CD4-positive, alpha-beta T cell treated with Interleukin-15 for 4 hours (primary cell): ENCODE measurements at places on chromosomes 3 and 15.

DNA sequence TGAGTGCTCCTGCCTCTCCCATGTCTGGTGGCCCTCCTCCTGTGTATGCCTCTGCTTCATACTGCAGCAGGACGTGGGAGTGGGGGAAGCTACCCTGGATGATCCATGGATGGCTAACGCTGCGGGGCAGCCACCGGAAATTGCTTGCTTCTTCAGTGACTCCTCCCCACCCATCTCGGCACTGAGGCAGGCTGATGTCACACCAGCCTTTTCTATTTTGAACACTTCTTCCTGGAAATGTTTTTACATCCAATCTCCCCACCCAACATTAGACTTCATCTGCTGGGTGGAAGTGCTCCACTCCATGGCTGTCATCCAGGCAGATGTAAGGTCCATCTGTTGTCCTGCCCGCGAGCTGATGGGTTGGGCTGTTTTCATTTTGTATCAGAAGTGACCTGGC lies 58.9 kb upstream of the MUC13 start:
- DNase-seq: no peak

- no peak for DNase-seq
Observed at GRCh38 chr15:96345560-96346399, 15.3 kb downstream of the NR2F2 start.

DNA sequence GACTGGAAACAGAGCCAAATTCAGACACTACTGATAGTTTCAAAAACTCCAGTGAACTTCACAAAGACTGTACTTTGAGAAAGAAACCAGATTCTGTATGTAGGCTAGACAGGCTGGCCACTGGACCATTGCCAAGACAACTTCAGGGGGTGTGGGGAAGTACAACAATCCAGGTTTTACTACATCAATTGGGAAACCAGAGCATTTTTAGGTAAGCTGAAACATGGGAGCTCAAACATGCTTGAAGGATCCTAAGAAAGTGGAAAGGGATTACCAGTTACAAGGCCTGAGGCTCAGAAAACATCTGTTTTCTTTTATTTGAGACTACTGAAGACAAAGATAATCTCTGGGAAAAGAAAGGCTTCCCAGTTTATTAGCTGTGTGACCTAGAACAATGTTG lies 26.9 kb upstream of the ZNF280D start:
- DNase-seq: no peak

DNA sequence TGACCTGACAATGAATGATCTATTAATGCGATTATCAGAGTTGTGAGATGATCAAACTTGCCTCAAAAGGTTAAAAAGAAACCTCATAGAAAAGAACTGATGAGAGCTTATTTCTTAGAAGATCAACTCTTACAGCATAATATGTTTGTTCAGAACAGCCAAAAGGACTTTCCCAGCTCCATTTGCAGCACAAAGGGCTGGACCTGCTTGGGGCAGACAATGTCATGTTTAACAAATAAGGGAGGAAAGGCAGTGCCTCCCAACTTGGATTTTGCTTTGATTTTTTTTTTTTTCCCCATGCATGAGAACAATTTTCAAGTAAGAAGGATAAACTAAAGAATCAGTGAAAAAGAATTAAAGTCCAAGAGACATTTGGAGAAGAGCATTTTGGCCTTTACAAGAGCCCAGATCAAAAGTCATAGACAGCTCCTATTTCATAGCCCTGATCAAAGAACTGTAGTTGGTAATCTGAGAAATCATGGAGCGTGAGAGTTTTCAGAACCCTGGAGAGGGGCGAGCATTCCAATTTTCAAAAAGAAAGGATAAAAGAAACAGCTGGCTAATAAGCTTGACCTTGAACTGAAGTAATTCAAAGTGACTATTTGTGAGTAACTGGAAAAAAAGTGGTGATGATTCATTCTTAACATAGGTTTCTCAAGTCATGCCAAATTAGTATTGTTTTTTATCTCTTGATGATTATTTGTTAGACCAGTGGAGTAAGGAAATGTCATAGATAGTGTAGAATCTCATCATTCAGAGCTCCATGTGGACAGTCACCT lies 136.0 kb upstream of the CFAP20DC start:
- DNase-seq: no peak

DNA sequence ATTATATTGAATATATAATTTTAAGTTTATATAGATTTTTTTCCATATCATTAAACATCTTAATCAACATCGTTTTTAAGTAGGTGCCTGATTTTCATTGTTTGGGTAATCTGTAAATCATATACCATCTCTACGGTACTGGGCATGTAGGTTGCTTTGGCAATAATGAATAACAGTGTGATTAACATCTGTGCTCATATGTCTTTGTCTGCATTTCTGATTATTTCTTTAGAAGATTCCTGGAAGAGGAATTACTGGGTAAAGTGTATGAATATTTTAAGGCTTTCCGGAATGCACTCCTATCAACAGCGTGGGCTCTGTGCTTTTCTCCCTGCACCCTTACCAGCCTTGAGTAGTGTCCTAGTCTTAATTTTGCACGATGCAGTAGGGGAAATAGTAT lies 119.8 kb upstream of the LIPC start:
- DNase-seq: no peak

- no peak for DNase-seq
Observed at GRCh38 chr3:57230006-57230405, 2.5 kb downstream of the APPL1 start.

GRCh38 chr3:191051037-191051436 lies 148.0 kb upstream of the OSTN start:
- DNase-seq: no peak

- DNase-seq: peak; percentile 7
Observed at GRCh38 chr3:101784855-101785613, 6.0 kb downstream of the NXPE3 start.

- DNase-seq: peak; percentile 28
Observed at GRCh38 chr3:196643201-196643749, 3.8 kb downstream of the NRROS start.

DNA sequence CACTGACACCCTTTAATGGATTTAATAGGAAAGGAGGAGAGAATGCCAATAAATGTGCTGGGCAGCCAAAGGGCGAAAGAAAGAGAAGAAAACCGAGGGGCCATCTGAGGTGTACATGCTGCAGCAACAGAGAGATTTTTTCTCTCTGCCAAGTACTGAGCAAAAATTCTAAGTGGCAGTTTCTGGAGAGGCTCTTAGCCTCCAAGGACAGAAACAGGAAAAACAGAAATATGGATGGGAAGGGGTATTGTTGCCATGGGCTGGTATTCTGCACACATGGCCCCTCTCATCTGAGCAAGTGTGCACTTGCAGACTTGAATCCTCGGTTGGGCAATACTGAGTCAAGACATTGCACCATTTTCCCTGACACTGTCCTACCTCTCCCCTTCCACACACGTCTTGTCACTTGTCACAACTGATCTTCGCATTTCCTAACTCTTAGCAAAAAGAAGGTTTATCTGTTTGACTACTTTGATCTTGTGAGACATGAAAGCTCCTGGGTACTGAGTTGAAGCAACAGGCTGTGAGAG lies 73.9 kb downstream of the PRICKLE2 start:
- no peak for DNase-seq

DNA sequence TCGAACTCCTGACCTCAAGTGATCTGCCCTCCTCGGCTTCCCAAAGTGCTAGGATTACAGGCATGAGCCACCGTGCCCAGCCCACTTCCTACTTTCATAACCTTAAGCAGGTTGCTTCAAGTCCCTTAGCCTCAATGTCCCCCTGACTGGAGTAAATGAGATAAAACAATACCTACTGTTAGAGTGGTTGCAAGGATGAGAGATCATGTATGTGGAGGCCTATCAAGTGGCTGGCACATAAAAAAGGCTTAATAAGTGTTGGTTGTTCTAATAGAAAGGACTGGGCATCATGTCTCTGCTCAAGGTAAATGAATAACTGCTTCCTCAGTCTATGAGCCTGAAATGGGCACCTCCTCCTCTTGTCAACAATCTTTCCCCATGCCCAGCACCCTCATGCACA lies 25.9 kb upstream of the UBE2E1 start:
- DNase-seq: no peak

GRCh38 chr3:25781758-25782594 lies 1.3 kb downstream of the NGLY1 start:
- no peak for DNase-seq

DNA sequence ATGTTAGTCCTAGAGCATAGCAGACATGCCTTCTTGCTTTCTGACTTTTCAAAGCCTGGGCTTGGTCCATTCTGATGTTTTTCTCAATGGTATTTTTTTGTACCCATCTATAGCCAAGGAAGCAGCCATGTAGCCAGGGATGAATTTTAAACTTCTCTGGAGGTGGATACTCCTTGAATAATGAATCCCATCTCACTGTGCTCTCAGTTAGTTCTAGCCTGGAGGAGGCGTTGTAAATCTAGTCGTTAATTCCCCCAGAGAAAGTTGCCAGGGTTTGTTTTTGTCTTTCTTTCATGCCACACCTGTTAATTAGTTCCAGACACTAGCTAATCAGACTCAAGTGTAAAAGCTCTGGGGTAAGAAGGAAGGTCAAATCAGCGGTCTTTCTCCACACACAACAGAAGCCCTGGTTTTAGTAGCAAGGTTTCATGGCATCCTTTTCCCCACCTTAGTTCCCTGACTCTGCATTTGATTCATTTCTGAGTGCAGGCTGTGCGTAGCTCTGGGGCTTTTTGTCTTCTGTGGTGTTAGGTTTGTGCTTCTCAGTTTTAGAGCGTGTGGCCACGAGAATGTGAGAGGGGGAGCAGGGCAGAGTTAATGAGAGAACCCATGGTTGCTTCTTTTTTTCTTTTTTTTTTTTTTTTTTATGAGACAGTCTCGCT lies 19.7 kb downstream of the PTPRG start:
- no peak for DNase-seq

GRCh38 chr3:177770383-177771230 lies 573.3 kb upstream of the TBL1XR1 start:
- no peak for DNase-seq

DNA sequence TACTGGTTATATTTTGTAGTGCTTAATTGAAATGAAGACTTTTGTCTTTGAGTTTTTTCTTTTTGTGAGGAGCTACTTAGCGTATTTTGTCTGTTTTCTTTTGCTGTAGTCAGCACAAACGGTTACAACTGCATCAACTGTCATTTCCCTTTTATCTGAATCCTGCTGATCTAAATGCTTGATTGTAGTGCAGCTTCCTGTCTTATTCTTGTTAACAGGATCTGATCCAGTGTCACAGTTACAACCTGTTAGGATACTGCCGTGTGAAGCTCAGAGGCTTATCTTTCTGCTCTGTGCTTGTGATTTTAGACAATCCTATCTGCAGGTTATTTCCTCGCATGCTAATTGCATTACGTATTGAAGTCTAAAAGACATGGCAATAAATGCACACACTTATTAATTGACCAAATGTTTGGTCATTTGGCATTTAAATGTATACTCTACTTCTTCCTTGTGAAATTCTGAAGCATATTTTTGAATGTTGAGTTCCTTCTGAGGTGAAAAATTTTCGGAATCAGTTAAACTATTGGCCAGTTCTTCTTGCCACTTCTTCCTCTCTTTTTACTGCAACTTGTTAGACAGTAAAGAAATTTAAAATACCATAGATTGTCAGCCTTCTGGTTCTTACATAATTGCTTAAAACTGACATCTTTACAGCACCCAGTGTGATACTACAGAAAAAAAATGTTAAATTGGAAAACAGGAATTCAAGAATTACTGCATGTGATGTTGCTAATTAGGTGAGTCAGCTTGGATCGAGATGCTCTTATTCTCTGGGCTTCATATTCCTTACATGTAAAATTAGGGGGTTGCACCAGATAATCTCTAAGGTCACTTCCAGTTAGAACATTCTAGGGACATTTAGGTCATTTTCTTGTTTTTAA lies 168.2 kb downstream of the MBNL1 start:
- DNase-seq: no peak

DNA sequence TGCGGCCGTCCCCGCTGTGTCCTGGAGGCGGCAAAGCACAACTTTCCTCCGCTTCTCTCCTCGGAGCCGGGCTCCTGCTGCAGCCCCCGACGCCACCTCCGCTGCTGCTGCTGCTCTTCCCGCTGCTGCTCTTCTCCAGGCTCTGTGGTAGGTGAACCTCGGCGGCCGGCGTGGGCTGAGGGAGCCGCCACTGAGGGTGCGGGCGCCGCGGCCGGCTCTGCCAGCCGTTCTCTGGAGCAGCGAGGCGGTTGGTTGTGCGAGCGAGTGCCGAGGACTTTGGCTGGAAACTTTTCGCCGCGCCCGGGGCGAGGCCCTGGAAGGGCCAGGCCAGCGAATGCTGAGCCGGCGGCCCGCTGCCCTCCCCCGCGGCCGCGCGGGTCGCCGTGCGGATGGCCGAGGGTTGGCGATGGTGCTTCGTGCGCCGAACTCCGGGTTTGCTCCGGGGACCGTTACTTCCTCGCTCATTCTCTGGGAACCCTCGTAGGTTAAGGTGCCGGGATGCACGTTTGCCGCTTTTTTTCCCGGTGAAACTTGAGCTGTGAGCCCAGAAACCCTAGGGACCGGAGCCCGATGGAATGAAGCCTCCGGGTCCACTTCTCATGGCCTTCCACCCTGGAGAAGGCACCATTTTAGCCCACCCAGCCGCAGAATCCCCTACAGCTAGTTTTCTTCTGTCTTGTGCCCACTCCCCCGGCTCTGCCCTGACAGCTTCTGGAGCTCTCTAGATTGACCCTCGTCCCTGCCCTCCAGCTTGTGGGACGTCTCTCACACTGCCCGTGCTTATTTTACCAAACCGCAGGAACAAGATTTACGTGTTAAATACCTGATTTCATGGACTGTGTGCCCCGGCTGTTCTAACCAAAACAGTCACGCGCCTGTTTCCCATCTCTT lies 660 bp downstream of the NECTIN3 start:
- no peak for DNase-seq

DNA sequence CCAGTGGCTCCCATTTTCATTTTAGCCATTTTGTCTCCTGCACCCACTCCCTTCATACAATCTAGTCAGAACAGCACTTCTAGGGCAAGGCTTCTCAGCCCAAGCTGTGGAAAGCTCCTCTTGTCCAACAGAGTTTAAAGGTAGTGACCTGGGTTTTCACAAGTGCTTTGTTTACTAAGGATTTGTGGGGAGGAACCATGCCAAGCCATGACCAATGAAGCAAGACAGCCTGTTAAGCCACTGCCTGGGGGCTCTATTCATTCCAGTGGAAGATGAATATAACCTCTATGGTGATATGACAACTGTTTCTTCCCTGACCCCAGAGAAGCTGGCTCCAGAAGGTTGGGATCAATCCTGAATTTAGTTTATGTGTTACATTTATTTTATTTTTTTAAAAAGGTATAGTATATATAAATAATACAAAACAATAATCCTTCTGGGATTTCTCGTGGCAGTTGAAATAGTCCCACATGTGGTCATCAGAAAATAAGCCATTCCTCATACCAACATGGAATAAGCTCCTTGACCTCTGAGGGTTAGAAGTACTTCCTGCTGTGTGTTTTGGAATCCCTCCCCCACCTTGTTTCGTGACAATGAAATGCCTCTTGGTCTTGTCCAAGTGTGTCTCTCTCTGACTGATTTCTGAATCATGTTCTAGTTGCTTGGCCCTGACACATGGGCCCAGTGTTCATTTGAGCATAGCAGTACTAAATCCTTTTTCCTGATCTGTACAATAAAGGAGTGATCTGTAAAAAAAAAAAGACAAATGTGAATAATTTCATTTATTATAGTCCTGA lies 13.3 kb upstream of the THUMPD3 start:
- DNase-seq: no peak

- DNase-seq: no peak
Observed at GRCh38 chr15:94238539-94239118, 7.3 kb downstream of the MCTP2 start.

- no peak for DNase-seq
Observed at GRCh38 chr3:157237886-157238285, 77.9 kb upstream of the CCNL1 start.

GRCh38 chr3:189003410-189003809 lies 168.4 kb upstream of the TPRG1 start:
- no peak for DNase-seq
